ENCODE measurements at places on chromosomes 12 and 14. TPM values are rescaled to one million over a fixed set of nuclear protein-coding genes. Genes with fewer than 3 reads are reported as not detected.

- peak; percentile 62 for DNase-seq
- H3K27ac ChIP-seq, result no peak overlapping the region
- no peak overlapping the region for H3K4me3 ChIP-seq
- peaks cover 68% of the 10 kb centered on the region for H3K27me3 ChIP-seq
Observed at GRCh38 chr12:48988030-48988649, 10.0 kb downstream of the WNT1 start.

DNA sequence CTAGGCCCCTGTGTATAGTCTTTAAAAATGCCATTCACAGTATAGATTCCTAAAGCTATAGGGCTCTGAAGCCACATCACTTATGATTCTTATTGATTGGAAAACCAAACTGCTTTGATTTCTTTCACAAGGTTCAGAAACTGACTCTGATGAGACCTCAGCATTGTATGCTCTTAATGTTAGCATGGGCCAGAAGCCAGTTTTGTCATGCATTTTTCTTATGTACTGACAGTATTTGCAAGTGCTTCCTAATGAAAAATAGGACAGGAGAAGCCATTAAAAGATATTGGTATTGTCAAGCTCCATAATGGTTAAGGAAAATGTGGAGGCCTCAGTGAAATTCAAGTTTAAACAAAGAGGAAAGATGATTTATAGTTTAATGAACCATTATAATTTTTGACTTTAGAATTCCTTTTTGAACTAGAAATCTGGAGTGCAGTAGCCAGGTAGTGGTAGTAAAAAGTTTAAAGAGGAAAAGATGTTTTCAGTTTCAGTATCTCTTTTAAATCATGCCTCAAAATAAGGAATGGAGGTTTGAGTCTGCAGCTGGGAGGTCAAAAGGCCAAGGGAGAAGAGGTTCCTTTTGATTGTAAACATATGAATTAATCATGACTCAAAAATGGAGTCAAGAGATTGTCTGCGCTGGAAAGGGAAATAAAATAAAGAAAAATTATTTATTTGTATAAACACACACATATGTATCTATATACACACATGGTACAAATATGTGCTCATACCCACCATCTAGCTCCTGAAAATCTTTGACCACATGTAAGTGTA lies 388.1 kb upstream of the PRICKLE1 start:
- no peaks in the 10 kb centered on the region for H3K27me3 ChIP-seq
- H3K4me3 ChIP-seq, result no peak overlapping the region
- no peak for DNase-seq
- no peaks in the 10 kb centered on the region for H3K36me3 ChIP-seq
- H3K27ac ChIP-seq, result no peak overlapping the region

GRCh38 chr12:69687390-69687789 lies 11.7 kb downstream of the BEST3 start:
- DNase-seq, result no peak
- H3K4me1 ChIP-seq, result peaks cover 7% of the 10 kb centered on the region
- H3K27me3 ChIP-seq, result peaks cover 28% of the 10 kb centered on the region
- H3K4me3 ChIP-seq, result no peak overlapping the region
- no peak overlapping the region for H3K27ac ChIP-seq
- H3K36me3 ChIP-seq, result no peaks in the 10 kb centered on the region

SMIM41 gene
- 0.16 TPM for total RNA-seq

DLK1 gene
- not detected for total RNA-seq

TAS2R9 gene
- total RNA-seq, result not detected

DNA sequence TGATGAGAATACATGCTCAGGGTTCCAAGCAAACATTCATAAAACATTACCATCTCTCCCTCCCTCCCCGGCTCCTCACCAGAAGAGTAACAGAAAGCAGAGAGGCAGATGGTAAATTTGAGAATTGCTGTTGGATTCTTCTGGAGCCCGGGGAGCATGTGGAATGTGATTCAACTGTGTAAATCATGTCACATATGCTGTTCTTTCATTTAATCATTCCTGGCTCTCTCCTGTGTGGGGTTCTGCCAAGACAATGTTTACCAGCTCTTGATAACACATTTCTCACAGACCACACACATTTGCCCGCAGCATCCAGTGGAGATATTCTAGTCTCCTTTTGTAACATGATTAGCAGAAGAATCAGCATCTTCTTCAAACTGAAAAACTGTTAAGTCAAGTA lies 23.4 kb upstream of the NR2C1 start:
- no peak for DNase-seq
- no peaks in the 10 kb centered on the region for H3K4me1 ChIP-seq
- H3K36me3 ChIP-seq, result no peaks in the 10 kb centered on the region
- H3K27ac ChIP-seq, result no peak overlapping the region

GRCh38 chr12:21526721-21527345 lies 737 bp downstream of the SPX start:
- H3K27ac ChIP-seq, result peak overlapping the region; percentile 48
- no peaks in the 10 kb centered on the region for H3K36me3 ChIP-seq
- no peak for DNase-seq
- peaks cover 25% of the 10 kb centered on the region for H3K27me3 ChIP-seq
- peak overlapping the region; percentile 80 for H3K4me3 ChIP-seq

BATF gene
- 152 TPM for total RNA-seq

All from activated T-helper 2 cell treated with anti-CD3 and anti-CD28 coated beads, Interferon-gamma antibody, Interleukin-2, Interleukin-4, amounts not matched to agents 10 μg/mL and 5 μg/mL and 100 μg/mL, durations not matched to agents 14 hours and 24 hours and 36 hours (primary cell).